ENCODE measurements at places on chromosomes 1 and 21.

- no peak for DNase-seq
Measured at GRCh38 chr21:39714331-39714730, 30.7 kb upstream of the IGSF5 start.

- DNase-seq = no peak
Measured at GRCh38 chr1:25732821-25733220, 67.2 kb upstream of the SELENON start.

DNA sequence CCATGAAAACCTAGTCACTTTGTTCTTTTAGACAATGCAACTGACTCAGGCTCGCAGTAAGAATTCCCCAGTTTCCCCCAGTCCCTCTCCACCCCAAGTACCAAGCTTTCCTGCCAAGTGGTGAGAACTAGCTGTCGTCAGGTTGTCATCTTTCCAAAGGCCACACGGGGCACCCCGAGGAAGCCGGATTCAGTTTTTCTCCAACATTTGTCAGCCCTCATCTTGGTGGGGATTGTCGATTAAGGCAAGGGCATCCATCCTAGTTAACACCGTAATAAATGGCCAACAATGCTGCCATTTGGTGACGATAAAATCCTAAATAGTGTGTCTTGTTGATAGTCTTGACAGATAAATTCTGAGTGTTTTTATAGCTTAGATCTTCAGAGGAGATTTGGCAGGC lies 55.9 kb upstream of the PROX1 start:
- no peak for DNase-seq

GRCh38 chr1:4483021-4483625 lies 171.3 kb upstream of the AJAP1 start:
- no peak for DNase-seq

DNA sequence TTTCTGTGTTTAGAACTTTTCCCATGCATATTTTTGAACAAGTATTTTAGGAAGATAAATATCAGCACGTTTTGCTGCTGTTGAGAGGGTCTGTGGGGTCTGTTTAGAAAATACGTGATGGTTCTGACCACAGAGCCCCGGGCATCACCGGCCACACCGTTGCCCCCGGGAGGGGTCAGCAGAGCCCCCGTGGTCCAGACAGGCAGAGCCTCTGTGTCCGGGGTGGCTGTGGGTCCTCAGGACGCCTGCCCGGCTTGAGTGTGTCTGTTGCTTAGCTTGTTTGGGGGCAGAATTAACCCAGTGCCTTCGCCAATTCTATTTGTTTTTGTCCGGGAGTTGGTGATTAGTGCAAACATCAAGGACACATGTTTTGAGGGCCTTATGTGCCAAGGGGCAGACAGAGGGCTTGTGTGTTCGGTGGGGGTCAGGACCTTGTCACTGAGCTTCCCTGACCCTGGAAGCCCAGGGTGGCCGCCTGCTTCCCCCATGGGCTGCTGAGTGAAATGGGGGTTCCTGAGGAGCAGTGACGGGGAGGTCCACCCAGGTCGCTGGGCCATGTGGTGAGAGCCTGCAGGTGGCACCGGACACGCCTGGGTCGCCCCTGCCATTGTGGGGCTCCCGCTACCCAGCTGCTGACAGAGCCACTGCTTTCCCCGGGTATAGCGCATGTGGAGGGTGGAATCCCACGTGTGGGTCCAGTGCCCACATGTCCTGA lies 122.2 kb downstream of the SIK1 start:
- no peak for DNase-seq

DNA sequence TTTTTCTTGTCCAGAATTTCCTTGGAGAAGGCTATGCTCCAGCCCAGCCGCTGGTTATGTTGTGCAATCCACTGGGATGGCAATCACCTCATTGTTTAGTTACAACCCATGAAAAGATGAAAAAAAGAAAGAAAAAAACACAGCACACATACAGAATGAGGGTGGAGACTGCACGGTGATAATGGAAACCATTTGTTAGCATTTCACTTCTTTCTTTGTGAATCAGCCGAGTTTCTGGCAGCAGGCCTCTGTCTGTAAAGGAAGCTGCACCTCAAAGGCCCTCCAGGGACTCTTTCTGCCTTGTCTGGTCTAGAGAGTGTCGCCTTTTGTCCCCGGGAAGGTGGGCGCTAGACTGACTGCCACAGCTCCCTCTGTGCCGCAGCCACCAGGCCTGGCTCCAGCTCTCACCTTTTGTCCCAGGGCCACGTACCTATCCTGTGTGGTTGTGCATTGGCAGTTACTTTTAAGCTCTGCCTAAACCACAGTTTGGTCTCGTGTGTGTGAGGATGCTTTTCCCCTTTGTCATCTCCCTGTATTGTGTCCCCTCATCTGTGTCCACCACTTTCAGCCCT lies 35.6 kb downstream of the NGF start:
- no peak for DNase-seq

DNA sequence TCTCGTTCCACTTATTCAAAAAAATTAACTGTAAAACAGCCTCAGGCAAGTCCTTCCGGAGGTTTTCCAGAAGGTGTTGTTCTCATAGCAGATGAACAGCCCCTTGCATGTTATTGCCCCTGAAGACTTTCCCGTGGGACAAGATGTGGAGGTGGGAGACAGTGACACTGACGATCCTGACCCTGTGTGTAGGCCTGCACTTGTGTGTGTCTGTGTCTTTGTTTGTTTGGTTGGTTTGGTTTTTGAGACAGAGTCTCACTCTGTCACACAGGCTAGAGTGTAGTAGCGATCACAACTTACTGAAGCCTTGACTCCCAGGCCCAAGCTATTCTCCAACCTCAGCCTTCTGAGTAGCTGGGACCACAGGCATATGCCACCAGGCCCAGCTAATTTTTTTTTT lies 12.6 kb downstream of the ETV3L start:
- DNase-seq = no peak
